Esophagus mucosa (tissue), 1 donor: ENCODE measurements at places on chromosomes 4 and X. TPM values are rescaled to one million over a fixed set of nuclear protein-coding genes. Genes with fewer than 3 reads are reported as not detected.
A peak's percentile ranks its signal among the peaks of the same experiment; 100 is the strongest.

DNA sequence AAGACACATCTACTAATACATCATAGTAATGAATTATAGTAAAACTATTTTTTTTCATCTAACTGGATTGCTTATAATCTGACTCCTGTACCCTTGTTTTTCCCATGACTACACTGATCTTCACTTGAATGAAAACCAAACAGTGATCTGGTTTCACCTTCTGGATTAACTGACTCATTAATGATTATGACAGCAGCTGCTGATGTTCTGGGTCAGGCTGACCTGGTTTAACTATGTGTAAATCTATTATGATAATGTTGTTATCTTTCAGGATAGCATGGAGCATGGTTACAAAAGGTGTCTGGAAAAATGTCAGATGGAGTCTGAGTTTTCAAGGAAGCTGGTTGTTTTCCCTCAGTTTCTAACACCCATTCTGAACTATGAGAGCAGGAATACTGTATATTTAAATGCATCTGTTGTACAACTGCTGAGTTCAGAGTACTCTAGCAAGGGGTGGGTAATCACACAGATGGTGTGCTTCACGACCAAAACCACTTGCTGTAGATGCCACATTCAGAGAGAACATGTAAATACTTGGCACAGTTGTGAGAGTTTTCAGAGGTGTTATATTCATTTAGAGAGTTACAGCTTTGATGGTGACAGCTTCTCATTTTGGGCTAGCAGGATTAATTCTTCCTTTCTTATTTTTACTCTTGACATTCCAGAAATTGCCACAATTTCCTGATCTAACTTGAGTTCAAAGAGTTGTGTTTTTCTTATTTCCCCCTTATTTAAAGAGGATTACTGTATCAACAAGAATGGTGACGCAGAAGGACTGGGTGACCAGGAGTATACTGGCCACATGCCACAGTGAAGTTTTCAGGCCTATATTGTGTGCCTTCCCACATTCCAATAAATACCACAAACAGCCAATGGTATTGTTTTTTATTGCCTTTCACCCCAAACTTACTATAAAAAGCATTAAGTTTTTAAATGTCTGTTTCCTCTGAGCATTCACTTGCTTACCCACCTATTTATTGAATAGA is 249.7 kb upstream of the TET2 start:
- peak; percentile 60 for ATAC-seq

DNA sequence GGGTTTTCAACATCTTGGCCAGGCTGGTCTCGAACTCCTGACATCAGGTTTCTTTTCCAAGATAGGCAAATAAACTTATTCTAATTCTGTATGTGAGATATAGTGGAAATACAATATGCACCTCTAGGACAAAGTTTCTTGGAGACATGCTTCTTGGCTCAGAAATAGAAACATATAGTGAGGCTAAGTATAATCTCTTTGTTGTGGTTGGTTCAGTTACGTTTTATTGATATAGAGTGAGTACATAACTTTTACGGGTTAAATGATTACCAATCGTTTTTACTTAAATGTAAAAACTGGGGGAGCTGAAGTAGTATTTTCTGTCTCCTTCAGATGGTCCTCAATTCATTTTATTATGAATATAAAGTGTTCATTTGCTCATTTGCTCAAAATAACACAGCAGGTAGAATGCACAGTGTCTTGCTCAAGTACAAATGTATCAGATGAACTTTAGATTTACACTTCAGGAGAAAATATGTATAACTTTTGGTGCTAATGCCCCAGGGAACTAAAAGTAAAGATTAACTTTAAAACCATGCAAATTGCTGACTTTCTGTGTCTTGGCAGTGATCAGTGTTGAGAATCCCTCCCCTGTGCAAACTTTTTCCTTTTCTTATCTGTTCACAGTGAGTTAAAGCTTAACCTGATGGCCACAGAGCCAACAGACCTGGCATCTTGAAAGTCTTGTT is 77.6 kb downstream of the AFF1 start:
- ATAC-seq = no peak

DNA sequence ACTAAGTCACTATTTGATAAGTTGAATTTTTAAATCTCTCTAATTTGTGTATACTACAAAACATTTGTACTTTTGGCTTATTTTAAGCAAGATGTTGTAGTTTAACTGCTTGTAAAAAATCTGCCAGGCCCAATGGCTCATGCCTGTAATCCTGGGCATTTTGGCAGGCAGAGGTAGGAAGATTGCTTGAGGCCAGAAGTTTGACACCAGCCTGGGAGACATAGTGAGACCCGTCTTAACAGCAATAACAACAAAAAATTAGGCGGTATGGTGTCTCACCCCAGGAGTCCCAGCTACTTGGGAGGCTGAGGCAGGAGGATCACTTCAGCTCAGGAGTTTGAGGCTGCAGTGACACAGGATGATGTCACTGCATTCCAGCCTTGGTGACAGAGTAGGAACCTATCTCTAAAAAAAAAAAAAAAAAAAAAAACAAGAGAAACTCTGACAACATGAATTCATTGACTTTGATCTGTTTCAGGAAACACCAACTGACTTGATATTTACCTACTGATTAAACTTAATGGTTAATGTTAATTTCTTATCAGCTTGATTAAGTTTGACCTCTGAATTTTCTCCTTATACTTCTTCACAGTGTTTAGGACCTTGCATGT is 8.9 kb downstream of the FHIP1A start:
- peak; percentile 57 for ATAC-seq

DNA sequence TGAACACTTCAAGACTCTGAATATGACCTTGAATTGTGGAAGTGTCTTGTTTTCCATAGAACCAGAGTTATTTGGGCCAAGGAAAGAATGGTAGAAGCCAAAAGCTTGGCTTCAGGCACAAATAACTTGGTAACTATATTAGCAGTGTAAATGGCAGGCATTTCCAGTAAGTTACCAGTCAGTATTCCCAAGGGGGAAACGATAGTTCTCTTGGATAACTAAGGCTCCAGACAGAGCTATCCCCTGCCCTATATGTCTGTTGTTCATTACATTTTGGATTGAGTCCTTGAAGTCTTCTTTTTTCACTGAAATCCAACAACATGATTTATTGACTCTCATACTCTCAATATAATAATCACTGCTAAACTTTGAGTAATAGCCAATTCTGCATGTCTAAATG is 364.1 kb downstream of the MAGEB5 start:
- ATAC-seq = no peak

GRCh38 chr4:103754844-103755243 is 35.1 kb upstream of the TACR3 start:
- peak; percentile 98 for ATAC-seq

DNA sequence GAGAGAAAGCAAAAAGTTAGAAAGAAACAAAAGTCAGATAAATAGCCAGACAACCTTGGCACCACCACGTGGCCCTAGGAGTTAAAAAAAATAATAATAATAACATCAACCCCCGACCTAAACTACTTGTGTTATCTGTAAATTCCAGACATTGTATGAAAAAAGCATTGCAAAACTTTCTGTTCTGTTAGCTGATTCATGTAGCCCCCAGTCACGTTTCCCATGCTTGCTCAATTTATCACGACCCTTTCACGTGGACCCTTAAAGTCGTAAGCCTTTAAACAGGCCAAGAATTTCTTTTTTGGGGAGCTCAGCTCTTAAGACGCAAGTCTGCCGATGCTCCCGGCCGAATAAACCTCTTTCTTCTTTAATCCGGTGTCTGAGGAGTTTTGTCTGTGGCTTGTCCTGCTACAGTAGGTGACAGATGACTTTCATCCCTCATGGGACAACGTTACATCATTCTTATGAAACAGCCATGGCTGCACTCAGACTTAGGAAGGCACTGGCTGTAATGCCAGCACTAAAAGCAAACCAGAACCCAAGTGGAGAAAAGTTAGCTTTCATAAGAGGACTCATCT is 520 bp downstream of the ACOX3 start:
- peak; percentile 48 for ATAC-seq

DNA sequence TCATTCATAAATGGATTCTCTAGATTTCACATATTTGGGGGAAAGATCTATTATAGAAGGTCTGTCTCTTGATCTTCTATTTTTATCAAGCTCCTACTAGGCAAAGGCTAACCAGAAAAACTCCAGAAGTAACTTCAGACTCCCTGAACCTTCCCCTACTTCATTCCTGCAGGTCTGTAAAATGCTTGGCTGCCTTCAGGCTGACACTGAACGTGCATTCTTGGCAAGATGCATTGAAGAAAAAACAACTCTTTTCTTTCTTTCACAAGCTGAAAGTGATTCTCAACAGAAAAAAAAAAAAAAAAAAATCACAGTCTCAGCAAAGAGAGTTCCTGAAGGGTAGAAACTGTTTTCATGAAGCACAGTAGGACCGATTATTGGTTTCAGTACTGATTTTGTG is 12.7 kb downstream of the OPHN1 start:
- ATAC-seq = no peak

- ATAC-seq = no peak
These were observed 1.6 kb downstream of the KDR start for GRCh38 chr4:55123791-55124190.

GRCh38 chr4:100933628-100934027 is 413.7 kb downstream of the PPP3CA start:
- ATAC-seq = no peak

DNA sequence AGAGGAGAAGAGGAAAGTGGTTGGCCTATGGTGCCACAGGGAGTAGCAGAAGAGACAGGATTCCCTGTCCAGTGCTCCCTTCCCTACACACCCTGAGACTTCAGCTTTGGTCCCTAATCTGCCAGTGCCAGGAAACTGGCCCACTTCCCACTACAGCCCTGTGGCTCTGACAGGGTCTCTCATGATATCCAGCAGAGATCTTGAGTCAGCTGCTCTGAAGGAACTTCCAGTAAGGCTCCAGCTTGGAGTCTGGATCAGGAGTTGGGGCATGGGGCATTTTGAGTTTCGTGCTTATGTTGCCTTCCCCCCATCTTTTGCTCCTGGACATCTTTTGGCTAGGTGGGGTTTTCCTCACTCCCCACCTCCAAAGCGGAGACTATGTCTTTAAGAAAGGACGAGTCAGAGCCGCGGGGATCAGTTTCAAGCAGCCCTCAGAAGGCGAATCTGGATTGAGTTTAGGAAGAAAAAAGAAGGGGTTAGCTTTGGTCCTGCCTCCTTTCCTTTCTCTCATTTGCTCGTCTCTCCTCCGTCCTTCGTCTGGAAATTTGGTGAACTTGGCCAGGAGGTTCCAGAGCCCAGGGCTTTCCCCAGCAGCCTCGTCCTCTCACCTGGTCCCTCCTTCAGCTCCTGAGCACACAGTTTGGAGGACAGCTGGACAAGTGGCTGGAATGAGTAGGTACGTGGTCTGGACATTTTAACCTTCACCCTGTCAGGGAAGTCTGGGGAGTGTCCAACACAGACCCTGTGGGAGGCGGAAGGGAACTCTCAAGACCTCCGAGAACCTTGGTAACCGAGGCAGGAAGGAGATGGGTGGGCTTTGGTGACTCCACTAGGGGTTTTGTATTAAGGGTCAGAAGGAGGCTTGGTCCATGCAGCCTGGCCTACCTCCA is 104.4 kb downstream of the RTL5 start:
- no peak for ATAC-seq

DNA sequence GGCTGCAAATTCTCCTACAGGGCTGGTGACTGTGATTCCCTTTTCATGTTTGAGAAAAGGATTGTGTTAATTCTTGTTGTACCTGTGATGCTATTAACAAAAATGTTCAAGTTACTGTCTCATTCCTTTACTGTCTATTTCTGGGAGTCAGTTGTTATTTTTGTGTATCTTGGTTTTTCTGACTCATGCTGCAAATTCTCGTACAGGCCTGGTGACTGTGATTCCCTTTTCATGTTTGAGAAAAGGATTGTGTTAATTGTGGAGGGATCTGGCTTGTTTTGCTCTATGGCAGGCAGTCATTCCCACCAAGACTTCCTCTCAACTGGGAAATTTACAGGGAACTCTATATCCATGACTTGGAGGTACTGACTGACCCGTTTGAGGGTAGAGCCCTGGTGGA is 693.4 kb upstream of the INTU start:
- ATAC-seq = no peak

SPARCL1 gene
- total RNA-seq = 31.0 TPM

SOWAHD gene
- total RNA-seq = not detected

GLRA3 gene
- not detected for total RNA-seq

TXK gene
- 1.4 TPM for total RNA-seq

PKD2 gene
- 7.5 TPM for total RNA-seq

RHOXF1 gene
- not detected for total RNA-seq

ANTXR2 gene
- 1.8 TPM for total RNA-seq
